Activated CD4-positive, alpha-beta T cell treated with anti-CD3 and anti-CD28 coated beads, Interleukin-2, amount 10 ng/mL, durations not matched to agents 24 days and 14 days (primary cell): ENCODE measurements at places on chromosomes 7 and 10. TPM values are rescaled to one million over a fixed set of nuclear protein-coding genes. Genes with fewer than 3 reads are reported as not detected.

SPDYE8 gene
- total RNA-seq: not detected in 2 replicates

SH2D4B gene
- total RNA-seq: 0.19 and 0.23 TPM in 2 replicates

CPED1 gene
- total RNA-seq: not detected in 2 replicates

DNA sequence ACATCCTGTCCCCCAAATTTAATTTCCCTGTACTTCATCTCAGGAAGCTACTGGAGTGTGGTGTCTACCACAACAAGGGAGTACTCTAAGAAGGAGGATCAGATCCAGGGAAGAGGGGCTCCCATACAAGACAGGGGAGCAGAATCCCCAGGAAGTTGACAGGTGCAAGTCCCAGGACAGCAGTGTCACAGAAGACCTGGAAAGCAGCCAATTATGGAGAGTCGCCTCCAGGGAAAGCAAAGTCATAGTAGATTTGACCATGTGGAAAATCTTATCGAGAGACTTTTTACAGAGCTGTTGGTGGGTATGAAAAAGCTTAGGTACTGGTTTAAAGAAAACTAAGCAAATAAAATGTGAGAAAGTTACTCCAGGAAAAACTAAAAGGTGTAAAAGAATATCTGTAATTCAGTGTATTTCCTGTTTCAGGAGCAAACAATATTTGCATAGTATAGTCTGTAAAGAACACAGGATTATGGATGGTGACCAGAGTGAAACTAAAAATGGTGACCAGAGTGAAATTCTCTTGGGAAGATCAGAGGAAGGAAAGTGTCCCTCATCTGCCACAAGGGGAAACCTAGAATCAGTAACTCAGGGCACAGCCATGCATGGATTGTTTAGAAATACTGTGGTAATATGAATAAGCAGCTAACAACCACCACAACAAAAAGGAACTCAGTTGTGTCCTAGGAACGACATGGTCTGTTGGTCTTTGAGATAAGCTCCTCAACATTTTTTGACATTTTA, 44.5 kb downstream of the LANCL2 start:
- no peak for DNase-seq

DNA sequence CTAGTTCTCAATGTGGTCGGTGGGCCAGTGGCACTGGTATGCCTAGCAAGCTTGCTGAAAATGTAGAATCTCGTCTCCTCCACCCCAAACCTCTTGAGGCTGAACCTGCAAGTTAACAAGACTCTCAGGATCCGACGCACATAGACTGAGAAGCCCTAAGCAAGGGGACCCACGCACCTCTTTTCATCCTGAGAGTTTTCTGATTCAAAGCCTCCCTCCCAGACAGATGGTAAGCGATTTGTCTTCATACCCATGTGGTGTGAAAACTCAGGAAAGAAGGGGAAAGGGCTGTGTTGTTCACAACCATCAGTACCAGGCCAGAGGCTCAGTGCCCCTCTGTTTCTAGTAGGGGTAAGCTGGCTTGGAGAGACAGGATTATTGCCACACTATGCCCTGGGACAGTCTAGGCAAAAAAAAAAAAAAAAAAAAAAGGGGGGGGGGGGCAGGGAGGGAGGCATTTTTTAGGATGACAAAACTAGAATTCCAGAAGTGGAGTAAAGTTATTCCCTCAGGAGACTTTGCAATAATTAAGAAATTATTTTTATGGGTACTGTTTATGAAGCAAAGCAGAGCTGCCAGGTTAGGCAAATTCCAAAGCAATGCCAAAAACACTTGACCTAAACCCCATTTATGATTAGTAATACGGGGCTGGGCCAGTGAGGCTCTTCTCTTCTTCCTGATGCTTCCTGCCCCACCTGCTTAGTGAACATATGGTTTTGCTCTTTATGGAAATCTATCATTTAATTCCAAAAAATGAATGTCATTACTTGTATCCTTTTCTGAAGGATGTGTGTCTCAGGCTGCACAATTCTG, 117.6 kb upstream of the PDLIM1 start:
- no peak for DNase-seq
